B cell (primary cell): ENCODE measurements at places on chromosomes 13 and 19. TPM values are rescaled to one million over a fixed set of nuclear protein-coding genes. Genes with fewer than 3 reads are reported as not detected.

GRCh38 chr13:44523146-44524015, 52.7 kb downstream of the TSC22D1 start:
- no peak overlapping the region for H3K27ac ChIP-seq
- no peaks in the 10 kb centered on the region for H3K36me3 ChIP-seq
- DNase-seq, result no peak

DNA sequence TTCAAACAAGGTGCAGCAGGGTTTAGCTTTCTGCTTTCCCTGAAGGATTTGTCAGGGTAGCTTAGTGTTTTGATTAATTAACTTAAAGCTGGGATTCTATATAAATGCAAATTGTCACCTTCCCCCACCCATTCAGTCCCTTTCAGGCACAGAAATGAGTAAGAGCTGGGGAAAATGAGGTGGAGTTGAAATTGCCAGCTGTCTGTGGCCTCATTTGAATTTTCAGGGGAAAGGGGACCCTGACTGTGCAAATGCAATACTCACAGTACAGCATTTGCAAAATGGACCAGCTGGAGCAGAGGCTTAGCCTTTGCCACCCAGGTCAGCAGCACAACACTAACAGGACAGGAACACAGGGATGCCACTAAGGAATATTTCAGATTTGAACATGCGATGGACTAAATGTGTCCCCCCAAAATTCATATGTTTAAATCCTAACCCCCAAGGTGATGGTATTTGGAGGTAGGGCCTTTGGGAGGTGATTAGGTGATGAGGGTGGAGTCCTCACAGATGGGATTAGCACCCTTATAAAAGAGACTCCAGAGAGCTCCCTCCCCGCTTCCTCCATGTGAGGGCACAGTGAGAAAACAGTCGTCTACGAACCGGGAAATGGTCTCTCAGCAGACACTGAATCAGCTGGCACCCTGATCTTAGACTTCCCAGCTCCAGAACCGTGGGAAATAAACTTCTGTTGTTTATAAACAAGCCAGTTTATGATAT, 59.5 kb upstream of the CYSLTR2 start:
- H3K27ac ChIP-seq, result no peak overlapping the region
- H3K4me3 ChIP-seq, result no peak overlapping the region
- H3K27me3 ChIP-seq, result no peaks in the 10 kb centered on the region
- H3K4me1 ChIP-seq, result no peaks in the 10 kb centered on the region

The SSC5D gene
- 0.22 and 0.46 TPM in 2 replicates for polyA plus RNA-seq

The NLRP4 gene
- polyA plus RNA-seq, result 0.45 and 1.3 TPM in 2 replicates
